ENCODE measurements at places on chromosomes 11 and 22.

GRCh38 chr11:83284501-83285150, 1.5 kb downstream of the CCDC90B start:
- DNase-seq: no peak

GRCh38 chr11:134598368-134598767, 186.3 kb upstream of the B3GAT1 start:
- DNase-seq: no peak

DNA sequence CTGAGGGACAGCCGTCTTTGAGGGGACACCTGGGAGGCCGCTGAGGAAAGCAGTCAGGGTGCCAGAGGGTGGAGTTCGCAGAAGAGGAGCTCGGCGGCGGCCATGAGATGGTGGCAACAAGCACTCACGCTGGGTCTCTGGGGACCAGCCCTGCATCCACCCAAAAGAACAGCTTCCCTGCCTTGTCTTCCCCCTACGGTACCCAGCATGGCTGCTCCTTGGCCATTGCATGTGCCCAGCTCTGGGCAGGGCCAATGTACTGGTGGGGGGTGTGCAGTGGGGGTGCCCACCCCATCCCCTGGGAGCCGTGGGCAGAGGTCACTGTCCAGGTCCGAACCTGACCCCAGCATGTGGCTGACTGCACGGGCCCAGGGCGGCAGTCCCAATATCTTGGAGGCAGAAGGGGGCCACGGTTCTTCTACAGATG, 42.3 kb downstream of the OSBPL5 start:
- DNase-seq: no peak

- DNase-seq: no peak
These were observed 71.8 kb downstream of the PDE2A start for GRCh38 chr11:72602250-72602904.

DNA sequence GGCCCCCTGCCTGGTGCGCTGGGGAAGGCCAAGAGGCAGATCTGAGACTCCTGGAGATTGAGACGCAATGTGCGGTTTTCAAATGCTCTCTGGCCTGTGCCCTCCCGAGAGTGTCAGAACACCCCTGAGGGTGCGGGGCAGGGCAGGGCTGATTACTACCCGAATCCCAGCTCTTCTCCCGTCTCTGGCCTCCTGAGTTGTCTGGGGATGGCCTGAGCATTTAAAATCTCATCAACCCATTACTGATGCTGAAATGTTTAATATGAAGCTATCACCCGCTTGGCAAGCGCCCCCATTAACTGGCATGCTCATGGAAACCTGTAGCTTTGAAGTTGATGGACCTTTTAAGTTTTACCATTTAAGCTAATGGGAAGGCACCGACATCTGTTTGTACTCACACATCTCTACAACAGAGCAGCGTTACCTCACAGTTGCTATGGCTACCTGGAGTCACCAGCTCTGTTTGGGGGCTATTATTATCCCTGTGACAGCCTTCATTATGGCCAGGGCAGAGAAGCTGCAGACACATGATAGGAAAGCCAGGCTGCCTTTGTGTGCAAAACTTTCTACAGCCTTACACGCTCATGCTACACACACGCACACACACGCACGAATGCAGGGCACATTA, 3.6 kb upstream of the MB start:
- DNase-seq: no peak

DNA sequence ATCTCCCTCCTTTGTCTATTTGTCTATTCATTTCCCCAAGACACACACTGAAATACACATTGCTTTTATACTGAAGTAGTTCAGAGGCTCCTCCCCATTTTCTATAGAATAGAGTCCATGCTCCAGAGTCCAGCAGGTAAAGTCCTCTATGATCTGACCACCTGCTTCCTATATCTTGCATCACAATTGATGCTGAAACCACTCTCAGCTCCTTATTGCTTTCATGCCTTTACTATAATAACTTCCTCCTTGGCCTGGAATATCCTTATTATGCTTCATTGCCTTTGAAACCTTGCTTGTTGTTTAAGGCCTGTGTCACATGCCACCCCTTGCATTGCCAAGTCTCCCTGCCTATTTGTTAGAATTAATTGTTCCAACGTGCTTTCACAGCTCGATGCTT, 12.6 kb downstream of the OR6Q1 start:
- DNase-seq: no peak

DNA sequence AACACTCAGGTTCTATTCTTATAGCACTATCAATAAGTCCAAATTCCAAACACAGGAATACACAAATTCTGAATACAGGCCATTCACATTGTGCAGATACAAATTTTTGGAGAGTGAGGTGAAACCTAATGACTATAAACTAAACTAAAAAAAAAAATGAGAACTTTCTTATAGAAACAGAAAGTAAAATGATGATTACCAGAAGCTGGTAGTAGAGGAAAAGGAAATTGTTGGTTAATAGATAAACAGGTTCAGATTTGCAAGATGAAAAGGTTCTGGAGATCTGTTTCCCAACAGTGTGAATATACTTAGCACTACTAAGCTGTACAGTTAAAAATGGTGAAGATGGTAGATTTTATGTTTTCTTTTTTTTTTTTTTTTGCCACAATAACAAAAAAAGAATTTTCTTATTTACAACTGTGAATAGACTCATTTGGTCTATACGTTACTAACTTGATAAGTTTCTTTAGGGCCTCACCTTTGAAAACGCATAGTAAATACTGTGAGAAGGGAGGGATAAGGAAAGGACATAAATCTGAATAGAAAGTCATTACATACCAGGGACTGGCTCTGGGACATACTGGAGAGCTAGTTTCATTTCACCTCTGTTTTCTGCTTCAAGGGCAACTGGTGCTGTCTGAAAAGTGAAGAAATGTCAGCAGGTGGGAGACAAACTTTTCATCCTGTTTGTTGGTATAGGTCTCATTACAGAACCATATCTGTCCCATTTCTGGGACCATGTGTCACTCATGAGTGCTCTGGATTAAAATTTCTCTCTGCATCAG, 14.2 kb upstream of the CCDC89 start:
- DNase-seq: no peak

DNA sequence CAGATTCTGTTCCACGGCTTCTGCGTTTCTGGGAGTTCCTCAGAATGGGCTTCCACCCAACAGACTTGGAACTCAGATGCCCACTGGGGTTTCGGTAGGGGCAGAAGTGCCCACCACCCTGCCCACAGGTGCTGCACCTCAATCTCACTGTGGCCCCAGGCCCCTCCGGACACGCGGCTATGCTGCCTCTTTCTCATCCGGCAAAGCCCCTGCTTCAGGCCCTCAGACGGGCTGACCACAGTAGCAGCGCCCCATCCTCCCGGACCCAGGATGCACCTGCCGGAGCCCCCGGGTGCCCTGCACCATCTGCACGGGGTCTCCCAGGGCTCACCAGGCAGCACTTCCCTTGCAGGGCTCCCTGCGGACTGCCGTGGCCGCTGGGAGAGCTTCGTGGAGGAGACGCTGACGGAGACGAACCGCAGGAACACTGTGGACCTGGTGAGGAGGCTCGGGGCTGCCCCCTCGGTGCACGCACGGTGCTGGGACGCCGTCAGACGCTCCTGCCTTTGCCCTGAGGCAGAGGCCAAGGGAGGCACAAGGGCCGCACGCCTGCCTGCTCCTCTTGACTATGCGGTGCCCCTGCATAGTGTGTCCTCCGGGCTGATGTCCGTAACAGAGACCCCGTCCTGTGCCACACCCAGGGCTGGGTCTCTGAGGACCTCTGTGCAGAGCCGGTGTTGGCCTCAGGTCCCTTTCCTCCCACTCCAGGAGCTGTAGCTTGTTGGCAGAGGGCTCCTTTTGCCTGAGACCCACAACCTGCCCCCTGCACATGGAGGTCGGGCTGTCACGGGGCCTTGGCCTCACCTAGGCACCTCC, 38.6 kb downstream of the SBF1 start:
- no peak for DNase-seq

DNA sequence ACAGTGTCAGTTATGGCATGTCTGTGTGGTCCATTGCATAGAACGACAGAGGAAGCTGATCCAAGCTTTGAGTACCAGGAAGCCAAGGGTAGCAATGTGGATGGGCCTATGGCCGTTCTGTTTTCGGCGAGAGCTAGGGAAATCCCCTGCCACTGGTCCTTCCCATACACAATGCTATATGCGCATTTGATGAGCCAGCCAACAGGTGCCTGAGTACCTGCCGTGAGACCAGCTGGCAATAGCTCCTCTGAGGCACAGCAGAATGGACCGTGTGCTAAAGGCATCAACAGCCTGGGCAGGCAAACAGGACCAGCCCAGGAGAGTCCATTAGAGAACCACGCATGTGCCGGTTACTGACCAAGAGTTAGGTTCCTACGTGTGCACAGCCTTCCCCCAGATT, 753.0 kb downstream of the NTM start:
- no peak for DNase-seq

DNA sequence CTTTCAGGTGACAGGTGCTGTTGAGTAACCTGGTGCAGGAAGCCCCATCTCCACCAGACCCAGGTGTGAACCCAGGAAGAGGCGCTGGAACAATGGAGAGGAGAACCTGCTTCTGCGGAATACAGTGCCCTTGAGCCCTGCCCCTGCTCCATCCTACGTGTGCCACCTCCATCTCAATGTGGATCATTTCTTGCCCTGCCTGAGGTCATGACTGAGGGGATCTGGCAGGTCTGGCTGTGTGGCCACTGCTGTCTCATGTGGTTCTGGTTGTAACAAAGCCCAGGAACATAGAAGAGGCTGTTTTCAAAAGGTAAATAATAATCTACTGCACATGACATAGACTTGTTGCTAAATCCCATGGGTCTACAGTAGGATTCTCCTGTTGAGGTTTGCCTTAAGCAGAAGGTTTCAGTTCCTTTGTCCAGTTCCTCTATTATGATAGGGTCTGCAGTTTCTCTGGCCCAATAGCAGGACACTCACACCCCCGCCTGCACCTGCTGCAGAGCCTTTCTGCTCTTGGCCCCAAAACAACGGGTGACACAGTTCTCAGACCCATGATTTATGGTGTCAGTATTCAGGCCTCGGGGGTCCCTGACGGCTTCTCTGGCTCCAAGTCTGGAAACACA, 113.5 kb upstream of the IGLL5 start:
- DNase-seq: no peak

GRCh38 chr11:35303596-35304385, 115.6 kb downstream of the SLC1A2 start:
- peak; percentile 69 for DNase-seq

- no peak for DNase-seq
These were observed 524 bp downstream of the MTMR2 start for GRCh38 chr11:95923439-95923727.

- DNase-seq: no peak
These were observed 73.4 kb upstream of the APOA1 start for GRCh38 chr11:116910847-116911246.

DNA sequence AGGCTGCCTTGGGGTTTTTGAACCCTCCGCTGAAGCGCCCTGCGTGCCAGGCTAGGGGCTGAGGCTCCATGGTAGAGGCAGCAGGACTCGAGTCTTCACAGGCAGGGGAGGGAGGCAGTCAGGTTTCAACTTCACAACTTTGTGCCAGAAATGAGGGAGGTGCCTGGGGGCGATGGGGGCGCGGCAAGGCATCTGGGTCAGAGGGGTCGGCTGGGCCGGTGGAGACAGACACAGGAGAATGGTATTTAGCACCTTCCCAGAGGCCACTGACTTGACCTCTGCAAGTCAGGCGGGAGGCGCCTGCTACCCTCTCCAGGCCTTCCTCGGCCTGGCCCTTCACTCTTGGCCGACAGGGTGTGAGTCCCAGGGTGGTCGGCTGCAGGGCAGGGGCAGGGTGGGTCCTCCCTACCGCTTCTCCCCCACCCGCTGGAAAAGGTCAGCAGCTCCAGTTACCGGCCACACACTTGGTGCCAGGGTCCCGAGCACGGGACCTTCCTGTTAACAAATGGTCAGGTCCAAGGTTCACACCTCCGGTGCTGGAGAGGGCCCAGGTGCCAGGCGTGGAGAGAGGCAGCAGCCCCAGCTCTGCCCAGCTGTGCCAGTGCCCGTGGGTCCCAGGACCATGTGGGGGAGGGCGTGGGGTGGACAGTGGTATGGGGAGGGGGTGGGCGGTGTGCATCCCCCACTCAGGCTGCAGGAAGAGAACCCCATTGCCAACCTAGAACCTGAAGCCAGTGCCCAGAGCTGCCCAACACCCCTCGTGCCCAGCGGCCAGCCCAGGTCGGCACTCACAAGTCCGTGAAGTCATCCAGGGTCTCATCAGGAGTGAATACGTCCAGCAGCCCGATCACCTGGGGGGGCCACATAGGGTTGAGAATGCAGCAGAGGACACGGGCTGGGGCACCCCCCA, 3.8 kb downstream of the MAPK12 start:
- DNase-seq: no peak

- peak; percentile 88 for DNase-seq
These were observed 71.1 kb upstream of the BID start for GRCh38 chr22:17845327-17845726.

Measured in trophoblast cell (in vitro differentiated cells and primary cell).